MG63 (cell line): ENCODE measurements at places on chromosomes 4 and X. TPM values are rescaled to one million over a fixed set of nuclear protein-coding genes. Genes with fewer than 3 reads are reported as not detected.

PCDH18 gene
- total RNA-seq = 22.1 and 26.5 TPM in 2 replicates

HS6ST2 gene
- total RNA-seq = 1.3 and 5.5 TPM in 2 replicates

PAQR3 gene
- 3.4 and 5.6 TPM in 2 replicates for total RNA-seq

GK gene
- total RNA-seq = 4.1 and 5.5 TPM in 2 replicates

CRLF2 gene
- 0.59 and 1.7 TPM in 2 replicates for total RNA-seq

MAGEA10 gene
- total RNA-seq = not detected in 2 replicates

FANCB gene
- total RNA-seq = 5.8 and 7.2 TPM in 2 replicates

SCML2 gene
- total RNA-seq = 4.9 and 8.2 TPM in 2 replicates

C4orf33 gene
- total RNA-seq = 3.6 and 3.9 TPM in 2 replicates

TRIML2 gene
- not detected in 2 replicates for total RNA-seq

TCEANC gene
- 1.5 and 10.0 TPM in 2 replicates for total RNA-seq

DNA sequence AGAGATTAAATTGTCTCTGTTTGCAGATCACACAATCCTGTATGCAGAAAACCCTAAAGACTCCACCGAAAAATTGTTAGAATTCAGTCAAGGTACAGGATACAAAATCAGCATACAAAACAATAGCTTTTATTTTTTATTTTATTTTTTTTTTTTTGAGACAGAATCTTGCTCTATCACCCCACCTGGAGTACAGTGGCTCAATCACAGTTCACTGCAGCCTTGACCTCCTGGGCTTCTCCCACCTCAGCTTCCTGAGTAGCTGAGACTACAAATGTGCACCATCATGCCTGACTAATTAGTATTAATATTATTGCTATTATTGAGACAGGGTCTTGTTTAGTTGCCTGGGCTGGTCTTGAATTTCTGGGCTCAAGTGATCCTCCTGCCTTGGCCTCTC lies 8.9 kb upstream of the PLXNB3 start:
- no peak for DNase-seq

GRCh38 chr4:112523008-112523721 lies 7.2 kb upstream of the NEUROG2 start:
- DNase-seq = peak; percentile 59

- DNase-seq = no peak
Observed at GRCh38 chr4:78667325-78667724, 108.8 kb upstream of the BMP2K start.

DNA sequence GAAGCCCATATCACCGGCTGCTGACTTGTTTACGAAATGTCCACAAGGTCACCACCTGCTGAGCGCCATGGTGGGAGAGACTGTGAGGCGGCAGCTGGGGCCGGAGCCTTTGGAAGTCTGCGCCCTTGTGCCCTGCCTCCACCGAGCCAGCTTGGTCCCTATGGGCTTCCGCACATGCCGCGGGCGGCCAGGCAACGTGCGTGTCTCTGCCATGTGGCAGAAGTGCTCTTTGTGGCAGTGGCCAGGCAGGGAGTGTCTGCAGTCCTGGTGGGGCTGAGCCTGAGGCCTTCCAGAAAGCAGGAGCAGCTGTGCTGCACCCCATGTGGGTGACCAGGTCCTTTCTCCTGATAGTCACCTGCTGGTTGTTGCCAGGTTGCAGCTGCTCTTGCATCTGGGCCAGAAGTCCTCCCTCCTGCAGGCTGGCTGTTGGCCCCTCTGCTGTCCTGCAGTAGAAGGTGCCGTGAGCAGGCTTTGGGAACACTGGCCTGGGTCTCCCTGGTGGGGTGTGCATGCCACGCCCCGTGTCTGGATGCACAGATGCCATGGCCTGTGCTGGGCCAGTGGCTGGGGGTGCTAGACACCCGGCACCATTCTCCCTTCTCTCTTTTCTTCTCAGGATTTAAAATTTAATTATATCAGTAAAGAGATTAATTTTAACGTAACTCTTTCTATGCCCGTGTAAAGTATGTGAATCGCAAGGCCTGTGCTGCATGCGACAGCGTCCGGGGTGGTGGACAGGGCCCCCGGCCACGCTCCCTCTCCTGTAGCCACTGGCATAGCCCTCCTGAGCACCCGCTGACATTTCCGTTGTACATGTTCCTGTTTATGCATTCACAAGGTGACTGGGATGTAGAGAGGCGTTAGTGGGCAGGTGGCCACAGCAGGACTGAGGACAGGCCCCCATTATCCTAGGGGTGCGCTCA lies 8.7 kb upstream of the MSANTD1 start:
- DNase-seq = no peak

GRCh38 chr4:88177983-88178625 lies 19.7 kb upstream of the ABCG2 start:
- DNase-seq = peak; percentile 59

DNA sequence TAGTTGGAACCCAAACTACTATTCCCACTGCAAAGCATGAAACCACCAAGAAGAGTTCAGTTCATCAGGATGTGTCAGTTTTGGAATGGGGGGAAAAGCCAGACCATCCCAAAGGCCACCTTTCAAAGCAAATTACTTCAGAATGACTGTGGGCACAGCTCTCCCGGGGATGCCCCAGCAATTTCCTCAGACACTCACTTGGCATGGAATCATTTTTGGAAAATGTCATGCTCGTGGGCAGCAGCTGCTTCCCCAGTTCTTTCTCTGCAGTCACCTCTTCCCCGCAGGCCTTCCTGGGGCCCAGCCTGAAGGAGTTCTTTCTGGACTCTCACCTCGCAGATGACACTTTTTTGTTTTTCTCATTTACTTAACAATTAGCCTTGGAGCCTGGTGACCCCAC lies 350.3 kb downstream of the NR3C2 start:
- no peak for DNase-seq

- DNase-seq = no peak
Observed at GRCh38 chr4:36665985-36666527, 384.6 kb downstream of the DTHD1 start.

- no peak for DNase-seq
Observed at GRCh38 chrX:114619874-114620273, 36.0 kb downstream of the HTR2C start.

DNA sequence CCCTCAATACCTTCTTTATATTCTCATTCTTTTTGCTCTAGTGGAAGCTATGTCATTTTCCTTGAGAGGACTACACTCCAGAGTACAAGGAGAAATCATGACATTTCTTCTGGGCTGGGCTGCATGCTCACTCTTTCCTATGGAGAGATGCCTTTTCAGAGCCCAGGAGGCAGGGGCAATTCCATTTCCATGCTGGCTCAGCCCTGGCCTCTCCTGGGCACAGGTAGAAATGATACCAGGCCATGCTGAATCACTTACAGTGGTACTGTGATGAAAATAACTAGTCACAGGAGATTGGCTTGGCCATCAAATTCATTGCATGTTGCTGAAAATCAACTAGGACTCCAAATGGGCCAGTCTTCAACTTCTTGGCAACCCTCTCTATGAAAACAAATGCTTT lies 34.0 kb upstream of the PPARGC1A start:
- no peak for DNase-seq

GRCh38 chr4:132240081-132240480 lies 909.0 kb upstream of the PCDH10 start:
- no peak for DNase-seq

DNA sequence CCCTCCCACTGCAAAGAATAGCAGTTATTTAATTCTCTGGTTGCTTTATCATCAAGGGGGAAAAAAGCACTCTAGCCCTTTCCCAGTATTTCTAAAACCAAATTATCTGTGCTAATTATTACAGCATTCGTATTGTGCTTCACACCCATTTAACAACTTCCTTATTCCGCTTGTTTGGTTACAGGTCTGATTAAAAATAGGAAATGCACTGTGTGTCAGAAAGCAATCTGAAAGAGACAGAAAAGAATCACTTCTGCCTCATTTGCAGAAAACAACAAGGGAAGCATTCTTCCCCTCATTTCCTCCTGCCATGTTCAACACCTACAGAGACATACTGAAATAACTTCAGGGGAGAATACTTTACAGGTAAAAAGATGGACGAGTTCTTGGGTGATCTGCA lies 114.9 kb upstream of the MAP3K15 start:
- DNase-seq = no peak

GRCh38 chrX:108945883-108946523 lies 209.6 kb upstream of the IRS4 start:
- DNase-seq = no peak

GRCh38 chrX:25049357-25049756 lies 33.6 kb upstream of the ARX start:
- DNase-seq = no peak

DNA sequence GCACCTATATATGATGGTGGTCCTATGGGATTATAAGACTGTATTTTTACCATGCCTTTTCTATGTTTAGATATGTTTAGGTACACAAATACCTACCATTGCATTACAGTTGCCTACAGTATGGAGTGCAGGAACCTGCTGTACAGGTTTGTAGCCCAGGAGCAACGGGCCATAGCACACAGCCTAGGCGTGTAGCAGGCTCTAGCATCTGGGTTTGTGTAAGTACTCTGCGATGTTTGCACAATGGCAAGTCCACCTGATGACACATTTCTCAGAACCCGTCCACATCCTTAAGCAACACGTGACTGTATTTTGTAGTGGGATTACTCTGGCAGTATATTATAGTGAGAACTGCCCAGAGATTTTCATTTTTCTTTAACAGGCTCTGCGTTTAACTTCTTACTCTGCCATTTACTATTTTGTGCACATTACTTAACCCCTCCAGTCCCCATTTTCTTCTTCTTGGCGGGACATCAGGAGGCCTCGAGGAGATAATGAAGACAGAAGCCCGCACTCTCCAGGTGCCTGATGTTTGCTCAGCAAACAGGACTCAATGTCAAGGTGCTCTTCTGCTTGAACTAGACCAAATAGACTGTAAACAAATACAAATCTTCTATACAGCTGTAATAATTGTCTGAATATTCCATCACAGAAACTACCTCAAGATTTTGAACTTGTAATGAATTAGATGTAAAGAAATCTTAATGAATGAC lies 102.0 kb upstream of the PDLIM3 start:
- DNase-seq = no peak

DNA sequence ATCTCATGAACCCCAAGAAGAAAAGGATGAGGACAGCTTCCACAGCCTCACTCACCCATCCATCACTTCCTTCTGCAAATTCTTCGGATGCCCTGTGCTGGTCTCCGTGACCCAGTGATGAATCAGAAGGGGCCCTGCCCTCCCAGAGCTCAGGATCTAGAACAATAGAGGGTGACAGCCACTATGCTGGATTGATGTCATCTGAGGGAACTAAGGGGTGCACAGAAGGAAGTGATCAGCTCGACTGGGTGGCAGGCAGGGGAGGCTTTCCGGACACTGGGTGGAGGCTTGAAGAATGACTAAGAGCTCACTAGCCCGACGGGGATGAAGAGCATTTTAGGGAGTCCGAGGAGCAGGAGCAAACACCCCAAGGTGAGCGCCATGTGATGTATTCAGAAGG lies 1.4 kb upstream of the ZNF185 start:
- DNase-seq = no peak

GRCh38 chr4:152360045-152360410 lies 175.9 kb downstream of the FBXW7 start:
- DNase-seq = no peak

- DNase-seq = peak; percentile 3
Observed at GRCh38 chrX:101485212-101485949, at the start of gene ARMCX4. Gene ARMCX4 (plus strand): TSS chrX:101485456. CDS start chrX:101488590, 3,134 bp downstream.

- no peak for DNase-seq
Observed at GRCh38 chrX:24055043-24055356, 244 bp downstream of the EIF2S3 start.

DNA sequence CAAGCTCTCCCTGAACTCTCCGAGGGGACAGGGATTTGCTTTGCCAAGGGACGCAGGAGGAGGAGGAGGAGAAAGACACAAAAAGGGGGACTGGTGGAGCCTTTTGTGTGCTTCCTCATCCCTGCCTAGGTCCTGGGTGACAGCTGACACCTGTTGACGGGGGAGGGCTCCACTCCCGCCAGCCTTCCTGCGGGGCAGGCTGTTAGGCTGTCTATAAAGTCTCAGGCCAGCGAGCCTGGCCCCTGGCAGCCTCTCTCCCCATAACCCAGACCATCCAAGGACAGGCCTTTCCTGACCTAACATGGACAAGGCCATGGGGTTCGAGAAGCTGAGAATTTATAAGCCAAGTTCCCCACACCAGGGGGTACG lies 832 bp upstream of the EVC2 start:
- no peak for DNase-seq

GRCh38 chr4:68987007-68987406 lies 35.4 kb upstream of the UGT2A3 start:
- no peak for DNase-seq

DNA sequence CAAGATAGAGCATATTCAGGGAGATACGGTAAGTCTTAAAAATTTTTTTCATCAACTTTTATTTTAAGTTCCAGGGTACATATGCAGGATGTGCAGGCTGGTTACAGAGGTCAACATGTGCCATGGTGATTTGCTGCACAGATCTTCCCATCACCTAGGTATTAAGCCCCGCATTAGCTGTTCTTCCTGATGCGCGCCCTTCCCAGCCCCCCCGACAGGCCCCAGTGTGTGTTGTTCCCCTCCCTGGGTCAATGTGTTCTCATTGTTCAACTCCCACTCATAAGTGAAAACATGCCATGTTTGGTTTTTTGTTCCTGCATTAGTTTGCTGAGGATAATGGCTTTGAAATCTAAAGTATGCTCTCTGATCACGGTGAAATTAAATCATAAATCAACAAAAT lies 64.2 kb downstream of the HPRT1 start:
- no peak for DNase-seq

GRCh38 chr4:103802766-103803165 lies 83.0 kb upstream of the TACR3 start:
- no peak for DNase-seq
